ENCODE measurements at places on chromosomes 6 and 20.

DNA sequence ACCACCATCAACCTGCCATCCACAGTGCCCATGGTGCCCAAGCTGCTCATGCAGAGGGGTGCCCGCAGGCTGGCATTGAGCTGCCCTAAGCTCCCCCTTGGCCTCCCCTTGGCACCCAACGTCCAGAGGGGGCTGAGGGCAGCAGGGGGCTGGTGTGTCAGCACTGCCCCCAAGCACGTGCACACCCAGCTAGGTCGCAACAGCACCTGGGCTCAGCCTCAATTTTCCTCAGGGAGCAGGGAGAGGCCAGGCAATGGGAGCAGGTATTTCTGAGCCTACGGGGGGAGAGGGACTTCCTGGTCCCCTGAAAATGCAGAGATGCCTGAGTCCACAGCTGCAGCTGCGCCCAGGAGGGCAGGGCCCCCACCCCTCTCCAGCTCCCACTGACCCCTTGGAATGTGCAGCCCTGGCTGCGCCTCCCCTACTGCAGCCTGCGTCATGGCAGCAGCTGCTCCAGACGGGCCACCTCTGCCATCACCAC is 204.2 kb downstream of the ANKRD60 start:
- no peak for DNase-seq

- no peak for DNase-seq
These were observed 3.7 kb downstream of the MANEA start for GRCh38 chr6:95581073-95581472.

- DNase-seq: no peak
These were observed 1.1 kb upstream of the TAF8 start for GRCh38 chr6:42049116-42049809.

DNA sequence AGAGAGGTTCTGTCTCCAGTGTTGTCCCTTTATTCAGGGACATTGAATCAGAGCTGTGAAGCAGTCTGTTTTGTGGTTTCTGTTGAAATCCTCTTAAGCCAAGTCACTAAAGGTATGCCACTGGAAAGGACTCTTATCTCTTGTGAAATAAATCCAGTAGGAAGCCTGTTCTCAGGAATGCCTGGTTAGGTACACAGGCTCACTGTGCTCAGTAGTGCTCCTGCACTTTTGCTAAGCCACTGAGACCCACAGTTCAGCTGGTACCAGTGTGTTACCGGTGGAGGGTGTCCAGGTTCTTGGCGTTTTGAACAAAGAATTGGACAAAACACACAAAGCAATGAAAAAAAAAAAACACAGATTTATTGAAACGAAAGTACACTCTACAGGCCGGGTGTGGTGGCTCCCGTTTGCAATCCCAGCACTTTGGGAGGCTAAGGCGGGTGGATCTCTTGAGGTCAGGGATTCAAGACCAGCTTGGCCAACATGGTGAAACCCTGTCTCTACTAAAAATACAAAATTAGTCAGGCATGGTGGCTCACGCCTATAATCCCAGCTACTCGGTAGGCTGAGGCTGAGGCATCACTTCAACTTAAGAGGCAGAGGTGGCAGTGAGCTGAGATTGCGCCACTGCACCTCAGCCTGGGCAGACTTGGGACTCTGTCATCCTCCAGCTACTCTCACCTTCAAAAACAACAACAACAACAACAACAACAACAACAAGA is 186.1 kb downstream of the JARID2 start:
- DNase-seq: no peak

- no peak for DNase-seq
These were observed 49.9 kb downstream of the GJA1 start for GRCh38 chr6:121485359-121485811.

- DNase-seq: no peak
These were observed 97.4 kb downstream of the OR2B2 start for GRCh38 chr6:27814665-27815424.

DNA sequence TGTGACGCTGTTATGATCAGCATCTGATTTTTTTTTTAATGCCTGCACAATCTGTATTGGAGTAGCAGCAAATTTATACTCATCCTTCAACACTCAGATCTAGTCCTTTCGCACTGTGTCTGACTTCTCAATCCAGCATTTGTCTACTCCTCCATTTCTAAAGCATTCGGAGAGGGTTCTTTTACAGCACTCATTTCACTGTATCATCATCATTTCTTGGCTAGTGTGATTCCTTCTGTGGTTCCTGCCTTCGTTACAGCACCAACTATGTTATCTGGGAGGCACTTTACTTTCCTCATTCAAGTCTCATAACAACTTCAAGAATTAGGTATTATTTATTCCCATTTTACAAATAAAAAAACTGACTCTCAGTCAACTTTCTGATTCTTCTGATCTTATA is 18.0 kb downstream of the NUDT3 start:
- DNase-seq: no peak

DNA sequence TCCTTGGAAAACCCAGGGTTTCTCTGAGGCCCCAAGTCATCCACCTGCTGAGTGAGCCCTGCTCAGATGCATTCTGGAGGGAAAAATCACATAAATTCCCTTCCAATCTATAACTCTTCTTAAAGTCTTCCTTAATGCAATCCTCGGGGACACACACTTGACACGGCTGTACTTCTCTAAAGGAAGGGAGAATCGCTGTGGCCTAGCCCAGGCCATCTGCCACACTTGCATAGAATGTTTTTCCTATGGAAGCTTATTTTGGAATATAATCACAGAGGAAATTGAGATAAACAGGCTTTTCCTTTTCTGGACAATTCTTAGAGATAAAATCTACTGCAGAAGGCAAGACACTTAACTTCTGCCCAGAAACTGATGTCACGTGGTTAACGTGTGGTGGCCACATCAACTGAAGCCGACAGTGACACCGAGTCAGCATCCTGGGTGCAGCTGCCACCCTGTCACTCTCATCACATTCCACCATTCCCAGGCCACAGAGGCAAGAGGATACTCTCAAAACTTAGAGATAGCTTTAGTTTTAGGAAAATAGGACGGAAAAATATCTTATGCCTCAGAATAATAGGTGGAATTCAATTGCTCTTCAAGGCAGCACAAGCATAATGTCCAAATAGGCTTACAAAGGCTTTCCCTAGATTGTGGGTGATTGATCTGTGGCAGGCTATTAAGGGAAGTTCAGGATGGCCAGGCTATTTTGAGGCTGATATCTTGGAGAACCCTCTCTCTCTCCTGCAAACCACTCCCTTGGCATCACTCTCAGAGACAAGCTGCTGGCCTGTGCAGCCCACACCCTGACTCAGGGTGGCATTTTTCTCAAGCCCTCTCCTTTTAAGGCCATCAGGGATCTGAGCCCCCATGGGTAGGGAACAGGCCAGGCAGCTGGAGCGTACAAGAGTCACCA is 29.6 kb downstream of the PSMB1 start:
- no peak for DNase-seq

DNA sequence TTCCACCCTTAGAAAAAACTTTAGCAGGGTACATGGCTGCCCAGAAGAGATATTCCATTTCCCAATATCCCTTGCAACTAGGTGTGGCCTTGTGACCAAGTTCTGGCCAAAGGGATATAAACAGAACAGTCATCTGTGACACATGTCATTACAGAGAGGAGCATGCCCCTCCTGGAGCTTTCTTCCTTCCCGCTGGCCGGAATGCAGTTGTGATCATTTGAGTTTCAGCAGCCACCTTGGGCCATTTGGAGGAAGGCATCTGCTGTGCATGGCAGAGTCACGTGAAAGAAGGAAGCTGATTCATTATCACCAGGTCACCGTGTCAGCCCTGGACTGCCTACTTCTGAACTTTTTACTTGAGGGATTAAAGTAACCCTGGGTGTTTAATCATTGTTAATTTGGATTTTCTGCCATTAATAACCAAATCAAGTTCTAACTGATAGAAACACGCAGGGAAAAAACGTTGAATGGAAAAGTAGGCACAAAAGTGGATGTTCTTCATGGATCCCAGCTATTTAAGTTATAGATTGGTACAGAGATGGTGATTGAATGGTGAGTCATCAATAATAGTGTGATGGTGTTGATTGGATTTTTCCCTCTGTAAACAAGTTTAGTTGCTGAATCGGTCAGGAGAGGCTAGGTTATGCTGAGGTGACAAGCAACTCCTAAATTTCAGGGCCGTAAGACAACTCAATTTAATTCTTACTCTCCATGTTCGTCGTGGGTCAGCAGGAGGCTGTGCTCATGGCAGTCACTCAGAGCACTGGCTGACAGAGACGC is 80.7 kb upstream of the CCDC167 start:
- no peak for DNase-seq

- no peak for DNase-seq
These were observed 108.8 kb upstream of the TENT5A start for GRCh38 chr6:81861281-81861680.

DNA sequence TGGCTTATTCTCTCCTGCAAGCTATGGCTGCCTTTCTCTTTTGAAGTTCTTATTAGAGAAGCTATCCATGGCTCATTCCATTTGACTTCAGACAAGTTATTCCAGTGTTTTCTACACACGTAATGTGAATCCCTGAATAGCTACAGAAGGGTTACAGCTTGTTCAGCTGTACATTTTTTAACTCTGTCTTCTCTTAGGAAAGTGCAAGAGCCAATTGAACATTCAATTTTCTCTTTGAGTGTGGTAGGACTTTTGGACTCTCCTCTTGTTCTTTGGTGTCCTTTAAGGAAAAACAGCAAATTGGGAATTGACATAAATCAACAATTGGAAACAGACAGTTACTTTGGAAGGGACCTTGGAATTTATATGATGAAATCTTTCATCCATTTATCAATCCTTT is 125.8 kb downstream of the EPM2A start:
- no peak for DNase-seq

GRCh38 chr20:56363491-56363890 is 4.7 kb downstream of the FAM210B start:
- DNase-seq: no peak

DNA sequence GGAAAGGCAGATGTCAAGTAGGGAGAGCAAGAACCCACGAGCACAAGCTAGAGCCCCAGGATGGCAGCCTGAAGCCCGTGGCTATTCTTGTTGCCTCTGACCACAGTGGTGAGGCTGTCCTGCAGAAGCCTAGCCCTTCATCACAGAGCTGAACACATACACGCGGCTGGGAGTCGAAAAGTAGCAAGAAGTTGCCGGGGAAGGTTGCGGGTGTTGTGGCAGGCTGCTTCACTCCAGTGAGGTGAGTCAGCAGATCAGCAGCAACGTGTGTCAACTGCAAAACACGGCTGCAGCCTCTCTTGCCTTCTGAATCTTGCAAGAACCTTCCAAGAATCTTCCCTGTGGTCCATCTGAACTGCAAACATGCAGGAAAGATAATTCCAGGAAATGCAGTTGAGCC is 10.6 kb upstream of the STX16 start:
- no peak for DNase-seq

- no peak for DNase-seq
These were observed 24.4 kb downstream of the PCMTD2 start for GRCh38 chr20:64279826-64280459.

- DNase-seq: no peak
These were observed 1.1 kb downstream of the EIF2S2 start for GRCh38 chr20:34110745-34111641.

DNA sequence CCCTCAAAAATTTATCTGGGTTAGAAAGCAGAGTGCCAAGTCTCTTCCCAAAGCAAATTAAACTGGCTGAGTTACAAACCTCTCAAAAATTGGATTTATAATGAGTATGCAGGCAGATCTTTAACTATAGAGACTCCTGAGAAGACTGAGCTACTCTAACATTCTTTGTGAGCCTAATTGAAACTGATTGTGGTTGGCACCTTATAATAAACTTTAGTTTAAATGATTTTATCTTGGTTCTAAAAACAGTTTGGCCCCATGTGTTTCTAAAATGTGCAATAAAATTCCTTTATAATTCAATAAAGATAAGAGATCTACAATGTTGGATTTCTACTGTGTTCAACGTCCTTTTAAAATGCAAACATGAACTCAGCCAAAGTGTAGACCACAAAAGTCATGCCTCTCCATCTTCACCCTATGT is 480.2 kb upstream of the RNF217 start:
- no peak for DNase-seq

DNA sequence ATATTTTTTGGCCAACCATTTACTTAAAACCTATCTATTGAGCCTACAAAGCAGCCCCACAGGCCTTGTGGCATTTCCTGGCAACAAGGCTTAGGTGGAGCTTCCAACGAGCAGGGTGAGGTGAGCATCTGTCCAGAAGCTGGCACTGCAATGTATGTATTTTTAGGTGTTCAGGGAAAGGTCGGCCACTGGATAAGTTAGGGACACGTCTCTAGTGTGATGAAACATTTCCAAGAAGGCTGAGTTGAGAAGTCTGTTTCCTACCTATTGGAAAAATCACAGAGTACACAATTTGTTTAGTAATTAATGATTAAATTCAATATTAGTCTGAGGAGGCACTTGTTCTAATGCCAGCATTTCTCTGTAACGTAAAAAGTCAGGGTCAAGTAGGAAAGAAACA is 17.8 kb upstream of the RCAN2 start:
- DNase-seq: no peak
